ENCODE measurements at places on chromosomes 13 and 19.

DNA sequence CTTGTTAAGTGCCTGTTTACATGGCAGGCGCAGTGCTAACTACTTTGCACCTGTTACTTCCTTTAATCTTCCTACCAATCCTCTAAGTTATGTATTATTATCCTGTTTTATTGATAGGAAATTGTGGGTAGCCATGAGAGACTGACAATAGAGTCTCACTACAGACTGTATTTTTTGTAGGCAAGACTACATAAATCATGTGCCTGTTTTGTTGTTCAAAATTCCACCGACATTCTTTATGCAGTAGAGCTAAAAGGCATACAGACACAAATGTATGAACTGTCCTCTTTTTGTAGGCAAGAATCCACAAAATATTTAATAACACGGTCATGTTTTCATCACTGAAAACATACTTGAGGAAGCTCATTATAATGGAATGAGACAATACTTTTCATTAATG, 205.5 kb downstream of the NALCN start:
- DNase-seq = no peak

- DNase-seq = no peak
Measured at GRCh38 chr13:20851844-20852402, 50.6 kb downstream of the XPO4 start.

- no peak for DNase-seq
Measured at GRCh38 chr13:104944176-104944575, 1591.3 kb downstream of the EFNB2 start.

- DNase-seq = no peak
Measured at GRCh38 chr13:99962242-99962641, 9.3 kb downstream of the ZIC5 start.

GRCh38 chr13:113020323-113021080, 51.5 kb downstream of the MCF2L start:
- DNase-seq = no peak

- no peak for DNase-seq
Measured at GRCh38 chr19:16920816-16921529, 32.2 kb downstream of the F2RL3 start.

DNA sequence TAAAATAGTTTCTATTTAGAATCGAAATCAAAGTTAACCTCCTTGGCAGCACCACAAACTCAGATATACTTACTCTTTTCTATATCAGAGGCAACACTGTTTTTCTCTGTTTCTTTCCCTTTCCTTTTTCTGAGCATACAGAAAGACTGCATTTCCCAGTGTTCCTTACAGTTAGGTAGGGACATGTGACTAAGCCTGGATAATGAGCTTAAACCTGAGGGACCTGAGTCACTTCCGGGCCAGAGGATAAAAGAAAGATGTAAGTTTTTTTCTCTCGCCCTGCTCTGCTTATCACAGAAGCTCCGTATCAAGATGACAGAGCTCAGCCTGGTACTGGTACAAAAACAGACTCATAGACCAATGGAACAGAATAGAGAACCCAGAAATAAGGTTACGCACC, 531.9 kb downstream of the KLF12 start:
- no peak for DNase-seq

DNA sequence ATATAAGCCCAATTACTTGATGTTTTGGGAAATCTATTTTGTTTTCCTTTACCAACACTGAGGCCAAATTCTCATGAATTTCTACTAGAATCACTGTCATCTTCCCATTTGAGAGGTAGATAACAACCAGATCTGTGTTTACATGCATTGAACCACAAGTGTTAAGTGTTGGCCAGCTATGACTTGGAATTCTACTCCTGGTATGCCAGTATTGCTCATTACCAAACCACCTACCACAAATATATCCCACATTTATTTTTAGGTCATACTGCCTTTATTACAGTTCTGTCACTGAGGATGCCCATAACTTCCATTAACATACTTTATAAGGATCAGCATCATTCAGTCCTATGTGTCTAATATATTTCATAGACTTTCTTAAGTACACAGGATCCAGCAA, 328.9 kb downstream of the DIAPH3 start:
- DNase-seq = no peak

GRCh38 chr13:110486061-110486715, 75.3 kb downstream of the RAB20 start:
- no peak for DNase-seq

- no peak for DNase-seq
Measured at GRCh38 chr13:50229960-50230661, 214.9 kb downstream of the KCNRG start.

- DNase-seq = no peak
Measured at GRCh38 chr13:66663711-66664110, 566.4 kb downstream of the PCDH9 start.

- no peak for DNase-seq
Measured at GRCh38 chr19:53849237-53849676, 18.4 kb upstream of the MYADM start.

- DNase-seq = no peak
Measured at GRCh38 chr13:109657395-109657794, 129.0 kb downstream of the IRS2 start.

DNA sequence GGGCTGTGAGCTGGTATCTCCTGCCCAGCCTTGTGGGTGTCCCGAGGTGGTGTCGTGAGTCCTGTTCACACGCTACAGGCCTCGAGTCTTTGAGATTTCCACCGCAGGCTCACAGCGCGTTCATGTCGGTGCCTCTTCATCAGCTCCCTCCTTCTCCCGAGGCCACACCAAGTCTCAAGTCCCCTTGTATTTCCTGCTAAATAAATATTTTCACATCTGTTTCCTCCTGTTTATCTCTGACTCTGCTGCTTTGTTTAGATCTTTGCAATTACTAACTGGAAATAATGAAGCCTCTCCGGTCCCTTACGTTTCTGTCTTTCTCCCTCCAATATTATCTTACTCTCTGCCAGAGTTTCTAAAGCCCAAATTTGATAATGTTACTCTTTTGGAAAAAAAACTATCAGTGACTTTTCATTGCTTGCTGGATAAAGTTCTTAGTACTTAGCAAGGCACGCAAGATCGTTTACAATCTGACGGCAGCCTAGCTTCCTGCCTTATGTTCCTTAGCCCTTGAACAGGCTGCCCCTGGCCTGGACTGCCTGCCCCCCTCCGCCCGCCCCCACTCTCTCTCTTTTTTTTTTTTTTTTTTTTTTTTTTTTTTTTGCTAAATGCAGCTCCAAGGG, 130.5 kb upstream of the RNF113B start:
- no peak for DNase-seq

GRCh38 chr13:112802802-112803195, 113.0 kb downstream of the ATP11A start:
- no peak for DNase-seq

DNA sequence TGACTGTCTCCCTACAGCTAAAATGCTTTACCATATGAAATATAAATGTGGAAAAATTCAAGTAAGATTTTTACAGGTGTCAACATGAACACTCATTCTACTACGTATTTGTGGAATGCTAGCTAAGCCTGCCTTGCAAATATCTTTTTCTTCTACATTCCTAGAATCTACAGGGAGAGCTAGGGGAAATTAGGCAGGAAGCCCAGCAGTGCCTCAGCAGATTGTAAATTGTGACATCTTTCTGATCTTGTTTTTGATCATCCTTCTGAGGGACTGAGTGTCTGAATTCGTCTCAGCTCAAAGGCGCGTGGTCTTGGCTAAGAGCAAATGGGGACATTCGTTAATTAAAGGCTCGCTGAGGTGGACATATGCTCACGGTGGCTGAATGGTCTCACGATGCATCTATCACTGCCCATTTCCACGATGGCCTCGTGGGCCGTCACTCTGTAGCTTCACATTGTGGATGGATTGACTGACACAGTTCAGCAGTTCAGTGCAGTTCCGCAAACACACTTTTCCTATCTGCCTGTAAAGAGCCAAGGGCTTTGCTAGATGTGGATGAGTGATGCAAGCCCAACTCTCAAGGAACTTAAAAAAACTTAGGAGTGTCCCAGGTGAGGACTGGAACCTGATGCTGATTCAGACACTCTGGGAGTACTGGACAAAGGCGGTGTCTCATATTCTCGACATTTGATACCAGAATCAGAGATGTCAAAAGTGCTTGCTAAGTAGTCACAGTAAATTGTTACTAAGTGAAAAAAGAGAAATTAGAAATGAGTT, 562.5 kb downstream of the EFNB2 start:
- DNase-seq = no peak

- DNase-seq = no peak
Measured at GRCh38 chr13:30659980-30660379, 42.3 kb downstream of the USPL1 start.

GRCh38 chr19:17376935-17377600, at the start of gene PLVAP:
PLVAP (minus strand) TSS chr19:17377342; CDS start chr19:17377288, 54 bp downstream.
- DNase-seq = no peak

GRCh38 chr19:39237200-39238184, 7.3 kb downstream of the IFNL3 start:
- peak; percentile 34 for DNase-seq

- no peak for DNase-seq
Measured at GRCh38 chr13:50936679-50937078, 27.1 kb downstream of the RNASEH2B start.

GRCh38 chr13:94567581-94567980, 28.4 kb downstream of the TGDS start:
- DNase-seq = no peak

GRCh38 chr19:38503077-38503410, 69.6 kb downstream of the RYR1 start:
- DNase-seq = no peak

DNA sequence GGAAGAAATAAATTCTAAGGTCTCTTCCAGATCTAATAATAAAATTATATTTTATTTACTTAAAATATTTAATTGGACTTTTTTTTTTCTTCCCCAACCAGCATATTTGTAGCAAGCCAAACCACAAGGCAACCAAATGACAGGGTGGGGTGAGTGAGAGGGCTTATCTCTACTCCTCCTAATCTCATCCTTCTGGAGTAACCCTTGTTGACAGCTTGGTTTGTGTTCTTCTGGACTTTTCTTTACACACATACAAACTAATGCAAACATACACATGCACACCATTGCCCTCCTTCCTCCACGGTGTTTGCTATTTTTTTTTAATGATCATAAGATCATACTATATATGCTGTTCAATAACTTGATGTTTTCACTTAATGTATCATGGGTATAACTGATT, 383.1 kb downstream of the DLEU7 start:
- DNase-seq = no peak

DNA sequence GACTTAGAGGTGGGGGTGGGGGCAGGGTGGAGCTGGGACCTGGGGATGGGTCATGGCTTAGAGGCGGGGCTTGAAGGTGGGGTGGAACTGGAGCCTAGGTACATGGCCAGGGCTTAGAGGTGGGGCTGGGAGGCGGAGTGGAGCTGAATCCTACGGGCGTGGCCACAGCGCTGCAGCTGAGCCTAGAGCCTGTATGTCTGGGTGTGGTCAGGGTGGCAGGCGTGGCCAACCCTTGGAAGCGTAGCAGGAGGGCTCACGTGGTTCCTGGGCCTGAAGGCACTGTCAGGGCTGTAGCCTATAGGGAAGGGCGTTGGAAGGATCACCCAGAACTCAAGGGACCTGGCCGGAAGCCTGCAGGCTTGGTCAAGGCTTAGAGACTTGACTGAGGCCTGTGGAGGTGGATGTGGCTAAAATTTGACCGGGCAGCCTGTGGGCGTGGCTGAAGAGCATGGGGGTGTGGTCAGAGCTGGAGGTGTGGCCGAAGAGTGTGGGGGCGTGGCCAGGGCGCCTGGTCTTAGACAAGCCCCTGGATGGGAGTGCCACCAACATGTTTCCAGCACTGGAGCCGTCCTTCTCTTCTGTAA, 24.3 kb downstream of the COLGALT1 start:
- DNase-seq = no peak

Measured in activated gamma-delta T cell treated with Interleukin-2 at 50 U/mL for 16 hours (primary cell).